ENCODE measurements at places on chromosomes 3 and 15.

- peak; percentile 9 for DNase-seq
Measured at GRCh38 chr15:88661761-88662556, 23.1 kb downstream of the ISG20 start.

DNA sequence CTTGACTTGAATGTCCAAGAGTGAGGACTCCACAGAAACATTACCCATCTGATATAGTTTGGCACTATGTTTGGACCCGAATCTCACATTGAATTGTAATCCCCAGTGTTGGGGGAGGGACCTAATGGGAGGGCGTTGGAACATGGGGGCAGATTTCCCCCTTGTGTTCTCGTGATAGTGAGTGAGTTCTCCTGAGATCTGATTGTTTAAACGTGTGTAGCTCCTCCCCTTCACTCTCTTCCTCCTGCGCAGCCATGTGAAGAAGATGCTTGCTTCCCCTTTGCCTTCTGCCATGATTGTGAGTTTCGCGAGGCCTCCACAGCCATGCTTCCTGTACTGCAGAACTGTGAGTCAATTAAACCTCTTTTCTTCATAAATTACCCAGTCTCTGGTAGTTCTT lies 273.9 kb upstream of the TBC1D5 start:
- DNase-seq, result no peak

DNA sequence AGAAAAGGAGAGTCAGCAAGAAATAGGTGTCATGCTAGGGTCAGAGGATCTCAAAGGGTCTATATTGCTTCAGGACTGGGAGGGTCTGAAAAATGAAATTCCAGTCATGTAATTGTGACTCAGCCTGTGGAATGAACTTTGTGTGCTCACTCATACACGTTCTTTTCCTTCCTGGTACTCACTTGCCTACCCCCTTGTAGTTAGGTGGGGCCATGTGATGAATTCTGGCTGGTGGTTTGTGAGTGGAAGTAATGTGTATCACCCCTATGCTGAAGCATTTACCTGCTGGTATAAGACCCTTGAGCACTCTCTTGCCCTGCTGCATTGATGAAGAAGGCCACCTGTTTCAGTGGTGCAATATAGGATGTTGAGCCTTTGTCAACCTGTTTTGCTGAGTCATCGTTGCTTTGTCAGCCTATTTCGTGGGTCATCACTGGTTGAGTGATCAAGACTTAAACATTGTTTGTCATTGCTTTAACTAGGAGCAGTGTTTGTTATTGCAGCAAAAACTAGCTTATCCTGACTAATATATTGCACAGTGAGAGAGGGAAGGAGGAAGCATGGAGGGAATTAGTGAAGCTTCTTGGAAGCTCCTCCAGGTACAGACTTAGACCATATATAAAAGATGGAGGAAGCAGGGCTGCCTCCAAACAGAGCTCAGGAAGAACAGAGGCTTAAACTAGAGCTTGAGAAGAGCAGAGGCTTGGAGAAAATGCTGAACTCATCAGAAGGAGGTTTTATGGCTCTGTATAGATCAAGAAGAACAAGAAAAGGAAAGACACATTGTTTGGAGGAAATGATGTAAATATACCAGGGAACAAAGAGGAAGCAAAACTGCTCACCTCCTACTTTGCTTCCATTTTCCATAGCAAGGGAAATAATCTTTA lies 28.9 kb downstream of the TLNRD1 start:
- no peak for DNase-seq

- DNase-seq, result no peak
Measured at GRCh38 chr3:69032142-69032541, 18.7 kb upstream of the EOGT start.

DNA sequence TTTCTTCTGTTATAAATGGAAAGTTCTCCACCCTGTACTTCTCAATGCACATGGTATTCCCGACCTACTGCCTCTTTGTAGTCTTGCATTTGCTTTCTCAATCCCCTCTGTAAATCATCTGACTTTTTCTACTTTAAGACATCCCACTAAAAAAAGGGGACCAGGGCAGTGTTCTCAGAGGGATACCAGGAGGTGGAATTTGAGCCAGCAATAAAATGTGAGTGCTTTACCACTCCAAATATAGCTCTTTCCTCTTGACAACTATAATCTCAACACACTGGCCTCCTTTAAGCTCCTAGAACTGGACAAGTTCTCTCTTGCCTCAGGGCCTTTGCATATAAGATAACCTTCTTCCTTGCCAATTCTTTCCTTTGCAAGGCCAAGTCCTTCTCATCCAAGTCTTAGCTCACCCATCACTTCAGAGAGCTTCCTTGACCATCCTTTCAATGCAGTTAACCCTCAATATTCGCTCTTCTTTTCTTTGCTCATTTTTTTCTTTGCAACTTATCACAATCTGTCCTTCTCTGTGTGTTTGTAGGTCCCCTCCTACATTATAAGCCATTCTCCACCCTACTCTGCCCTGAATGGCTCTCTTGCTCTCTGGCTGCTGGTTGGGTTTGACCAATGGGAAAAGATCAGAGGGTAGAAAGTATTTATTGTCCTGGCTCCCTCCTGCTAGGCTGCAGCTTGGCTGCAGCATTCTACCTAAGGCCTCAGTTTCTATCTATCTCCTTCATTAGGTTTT lies 93.4 kb downstream of the PRICKLE2 start:
- no peak for DNase-seq

DNA sequence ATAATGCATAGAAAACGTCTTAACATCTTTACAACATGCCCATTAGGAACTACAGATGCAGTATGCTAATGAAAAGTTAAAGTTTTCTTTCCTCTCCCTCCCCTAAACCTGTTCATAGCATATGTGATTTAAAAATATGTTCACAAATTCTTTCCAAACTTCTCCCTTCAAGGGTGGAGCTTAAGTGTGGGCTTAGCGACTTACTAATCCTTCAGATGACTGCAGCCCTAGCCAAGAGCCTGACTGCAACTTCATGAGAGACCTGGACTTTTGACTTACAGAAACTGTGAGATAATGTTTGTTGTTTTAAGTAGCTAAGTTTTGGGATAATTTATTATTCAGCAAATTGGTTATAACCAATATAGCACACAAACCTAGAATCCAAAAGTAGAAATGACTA lies 22.0 kb upstream of the ANXA2 start:
- DNase-seq, result no peak

GRCh38 chr3:158381262-158381868 lies 189.6 kb upstream of the MLF1 start:
- DNase-seq, result no peak

DNA sequence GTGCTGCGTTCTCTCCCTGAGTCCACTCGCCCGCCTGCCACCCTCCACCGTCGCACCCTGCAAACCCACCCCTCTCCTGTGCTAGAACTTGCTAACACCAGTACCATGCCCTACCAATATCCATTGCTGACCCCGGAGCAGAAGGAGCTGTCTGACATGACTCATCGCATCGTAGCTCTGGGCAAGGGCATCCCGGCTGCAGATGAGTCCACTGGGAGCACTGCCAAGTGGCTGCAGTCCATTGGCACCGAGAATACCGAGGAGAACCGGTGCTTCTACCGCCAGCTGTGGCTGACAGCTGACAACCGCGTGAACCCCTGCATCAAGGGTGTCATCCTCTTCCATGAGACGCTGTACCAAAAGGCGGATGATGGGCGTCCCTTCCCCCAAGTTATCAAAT lies 4.9 kb upstream of the ALAS1 start:
- no peak for DNase-seq

DNA sequence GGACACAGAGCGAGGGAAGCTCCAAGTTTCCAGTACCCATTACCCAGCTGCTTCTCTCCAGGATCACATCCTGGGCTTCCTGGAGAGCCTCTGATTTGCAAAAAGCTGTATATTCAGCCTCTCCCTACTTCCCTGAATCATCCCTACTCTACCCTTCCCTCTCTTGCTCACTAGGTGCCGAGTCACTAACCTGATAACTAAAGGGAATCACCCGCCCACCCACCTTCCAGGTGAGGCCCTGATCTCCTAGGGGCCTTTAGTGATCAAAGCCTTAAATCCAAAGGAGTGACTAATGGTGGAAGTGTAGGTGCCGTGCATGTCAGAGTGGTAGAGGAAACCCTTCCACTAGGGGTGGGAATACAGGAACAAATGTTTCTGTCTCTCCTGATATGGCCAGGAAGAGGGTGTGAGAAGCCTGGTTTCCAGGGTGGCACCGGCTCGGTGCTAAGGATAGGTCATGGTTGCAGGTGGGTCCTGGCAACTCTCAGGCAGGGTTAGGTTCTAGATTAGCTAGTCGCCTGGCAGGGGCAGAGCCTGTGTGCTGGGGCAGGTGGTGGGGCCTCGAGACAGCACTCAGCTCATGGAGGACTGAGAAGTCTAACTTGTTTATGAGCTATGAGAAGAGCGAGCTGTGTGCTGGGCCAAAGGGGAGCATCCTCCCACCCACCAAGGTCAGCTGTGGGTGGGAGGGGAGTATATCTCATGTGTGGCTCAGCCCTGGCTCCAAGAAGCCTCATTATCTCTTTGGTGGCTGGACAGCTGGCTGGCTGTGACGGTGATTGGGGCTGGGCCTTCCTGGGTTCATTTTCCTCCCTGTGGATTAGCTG lies 10.1 kb downstream of the SEMA7A start:
- no peak for DNase-seq

GRCh38 chr3:10523561-10523960 lies 18.2 kb upstream of the ATP2B2 start:
- DNase-seq, result no peak

GRCh38 chr15:51312166-51313073 lies 26.0 kb downstream of the CYP19A1 start:
- DNase-seq, result no peak

DNA sequence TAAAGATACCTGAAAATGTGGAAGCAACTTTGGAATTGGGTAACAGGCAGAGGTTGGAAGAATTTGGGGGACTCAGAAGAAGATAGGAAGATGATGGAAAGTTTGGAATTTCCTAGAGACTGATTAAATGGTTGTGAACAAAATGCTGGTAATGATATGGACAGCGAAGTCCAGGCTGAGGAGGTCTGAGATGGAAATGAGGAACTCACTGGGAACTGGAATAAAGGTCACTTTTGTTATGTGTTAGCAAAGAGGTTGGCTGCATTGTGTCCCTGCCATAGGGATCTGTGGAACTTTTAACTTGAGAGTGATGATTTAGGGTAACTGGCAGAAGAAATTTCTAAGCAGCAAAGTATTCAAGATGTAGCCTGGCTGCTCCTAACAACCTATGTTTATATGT lies 13.0 kb downstream of the MITF start:
- DNase-seq, result no peak

DNA sequence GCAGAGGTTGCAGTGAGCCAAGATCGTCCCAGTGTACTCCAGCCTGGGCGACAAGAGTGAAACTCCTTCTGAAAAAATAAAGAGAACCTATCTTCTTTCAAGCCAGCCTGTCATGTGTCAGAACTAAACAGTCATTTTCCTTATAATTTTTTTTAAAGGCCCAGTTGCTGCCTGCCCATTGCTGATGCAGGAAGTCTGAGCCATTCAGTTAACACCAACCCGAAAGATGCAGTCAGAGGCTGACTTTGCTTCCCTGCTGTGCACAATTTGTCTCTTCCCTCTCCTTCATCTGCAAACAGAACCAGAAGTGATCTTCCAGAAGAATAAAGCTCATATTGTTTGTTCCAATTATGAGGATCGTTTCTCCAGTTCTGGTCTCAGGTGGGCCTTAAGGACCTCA lies 220.6 kb downstream of the SLCO3A1 start:
- no peak for DNase-seq

GRCh38 chr3:16363636-16364035 lies 98.6 kb downstream of the OXNAD1 start:
- DNase-seq, result no peak

DNA sequence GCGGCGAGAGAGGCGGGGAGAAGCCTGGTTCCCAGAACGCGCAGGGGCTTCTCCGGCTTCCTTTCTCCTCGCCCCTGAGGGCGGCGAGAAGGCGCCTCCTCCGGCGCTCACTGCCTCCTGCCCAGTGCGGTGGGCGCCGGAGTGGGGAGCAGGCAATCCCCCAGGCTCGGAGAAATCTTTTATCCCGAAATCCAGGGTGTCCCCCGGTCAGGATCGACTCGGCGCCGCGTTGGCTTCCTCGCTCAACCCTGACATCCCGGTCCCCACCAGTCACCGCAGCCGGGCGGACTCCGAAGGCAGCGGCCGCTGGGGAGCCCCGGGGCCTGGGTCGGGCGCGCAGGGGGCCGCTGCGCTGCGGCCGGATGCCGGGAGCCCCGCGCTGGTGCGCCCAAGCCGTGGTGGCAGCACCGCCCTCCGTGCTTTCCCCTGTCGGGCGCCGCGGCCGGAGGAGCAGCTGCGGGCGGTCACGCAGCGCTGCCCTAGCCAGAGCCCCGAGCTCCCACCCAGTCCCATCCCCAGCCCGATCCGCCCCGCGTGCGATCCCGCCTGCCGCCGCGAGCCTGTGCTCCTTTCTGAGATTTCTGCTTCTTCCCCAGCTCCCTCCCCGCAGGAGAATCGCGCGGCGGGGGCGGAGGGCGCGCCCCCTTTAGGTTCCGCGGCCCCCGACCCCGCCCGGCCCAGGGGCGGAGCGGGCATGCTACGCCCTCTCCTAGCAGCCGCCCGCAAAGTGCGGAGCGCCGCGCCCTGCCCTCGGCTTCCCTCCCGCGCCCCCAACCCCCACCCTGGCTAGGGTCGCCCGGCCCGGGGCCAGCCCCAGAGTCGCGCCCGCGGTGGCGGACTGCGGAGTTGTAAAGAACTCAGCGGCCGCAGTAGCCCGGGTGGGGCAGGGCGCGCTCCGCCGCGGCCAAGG lies 683 bp upstream of the CACNA2D3 start:
- no peak for DNase-seq

GRCh38 chr3:174460831-174461230 lies 398.3 kb upstream of the NAALADL2 start:
- no peak for DNase-seq

GRCh38 chr15:75810874-75811498 lies 32.3 kb upstream of the UBE2Q2 start:
- DNase-seq, result no peak

- DNase-seq, result peak; percentile 91
Measured at GRCh38 chr15:31216215-31216911, 110.3 kb upstream of the KLF13 start.

GRCh38 chr15:70170096-70170699 lies 72.5 kb upstream of the TLE3 start:
- DNase-seq, result no peak

DNA sequence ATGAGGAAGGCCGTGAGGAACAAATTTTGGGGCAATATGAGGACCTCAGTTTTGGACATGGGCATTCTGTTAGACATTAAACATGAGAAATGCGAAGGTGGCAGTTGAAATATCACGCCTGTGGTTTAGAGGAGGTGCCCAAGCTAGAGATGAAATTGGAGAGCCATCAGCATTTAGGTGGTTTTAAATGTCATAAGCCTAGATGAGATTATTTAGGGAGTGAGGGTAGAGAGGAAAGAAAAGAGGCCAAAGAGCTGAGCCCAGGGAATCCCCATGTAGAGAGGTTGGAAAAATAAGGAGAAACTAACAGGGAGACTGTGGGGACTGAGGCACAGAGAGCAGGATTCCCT lies 14.9 kb downstream of the RTP1 start:
- no peak for DNase-seq

GRCh38 chr3:129226374-129226773 lies 23.0 kb upstream of the COPG1 start:
- peak; percentile 87 for DNase-seq

All from RWPE2 (cell line).